ENCODE measurements at places on chromosomes 3 and 15.

GRCh38 chr3:27673701-27674100 is 48.4 kb downstream of the EOMES start:
- no peak for DNase-seq

- no peak for DNase-seq
Measured at GRCh38 chr15:98977441-98977840, 30.2 kb downstream of the PGPEP1L start.

DNA sequence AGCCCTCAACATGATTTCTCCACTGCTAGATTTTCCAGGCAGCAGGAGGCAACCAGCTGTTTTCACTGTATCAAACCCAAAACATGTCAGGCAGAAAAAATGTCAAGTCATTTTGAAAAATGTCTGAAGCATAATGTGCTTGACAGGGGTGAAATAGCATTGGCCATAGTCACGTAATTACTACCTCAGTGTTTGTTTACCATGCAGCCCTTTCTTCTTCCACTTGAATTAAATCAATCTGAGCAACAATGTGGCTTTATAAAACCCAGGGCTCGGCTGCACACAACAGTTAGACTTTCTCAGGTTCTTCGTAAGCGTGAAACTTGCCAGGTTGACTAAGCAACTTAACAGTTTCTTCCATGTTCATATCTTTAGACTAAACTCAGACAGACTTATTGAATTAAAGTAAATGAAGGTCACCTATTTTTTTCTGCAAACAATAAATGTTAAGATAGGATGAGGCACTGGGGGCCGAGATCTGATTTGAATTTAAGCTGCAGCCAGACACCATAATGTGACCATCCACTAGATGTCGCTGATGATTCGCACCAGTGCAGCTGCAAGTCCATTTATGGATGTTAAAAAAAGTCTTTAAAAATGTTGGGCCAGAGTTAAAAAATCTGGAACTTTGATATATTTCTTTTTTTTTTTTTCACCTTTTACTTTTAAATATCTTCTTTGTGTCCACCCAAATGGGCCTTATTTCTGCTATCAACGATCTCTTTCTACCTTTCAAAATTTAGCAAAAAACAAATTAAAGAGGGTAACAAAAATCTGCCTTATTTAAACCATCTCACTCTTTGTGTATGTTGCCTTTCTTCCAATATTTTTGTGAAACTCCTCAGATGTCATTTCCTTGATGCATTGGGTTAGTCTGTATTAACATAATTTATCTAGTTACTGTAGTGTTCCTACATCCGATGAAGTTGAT is 305.9 kb downstream of the CACNA2D3 start:
- DNase-seq, result peak; percentile 63

DNA sequence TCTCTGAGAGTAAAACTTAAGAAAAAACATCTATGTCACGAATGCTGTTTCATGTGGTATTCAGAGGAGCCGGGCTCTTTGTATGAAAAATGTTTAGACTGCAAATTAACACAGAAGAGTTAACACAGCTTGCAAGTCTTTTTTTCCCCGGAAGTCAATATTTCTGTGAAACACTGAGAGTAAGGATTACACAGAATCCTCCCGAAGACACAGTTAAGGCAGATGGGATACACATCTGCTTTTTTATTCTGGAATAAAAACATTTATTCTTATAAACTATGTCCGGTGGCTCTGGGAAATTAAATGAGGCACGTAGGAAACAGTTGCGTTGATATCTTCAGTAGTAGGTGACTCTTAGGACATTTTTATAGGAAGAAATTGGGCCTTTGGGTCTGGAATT is 180.6 kb downstream of the PTPRG start:
- DNase-seq, result no peak

- DNase-seq, result no peak
Measured at GRCh38 chr15:78666010-78666409, 25.0 kb upstream of the CHRNB4 start.

DNA sequence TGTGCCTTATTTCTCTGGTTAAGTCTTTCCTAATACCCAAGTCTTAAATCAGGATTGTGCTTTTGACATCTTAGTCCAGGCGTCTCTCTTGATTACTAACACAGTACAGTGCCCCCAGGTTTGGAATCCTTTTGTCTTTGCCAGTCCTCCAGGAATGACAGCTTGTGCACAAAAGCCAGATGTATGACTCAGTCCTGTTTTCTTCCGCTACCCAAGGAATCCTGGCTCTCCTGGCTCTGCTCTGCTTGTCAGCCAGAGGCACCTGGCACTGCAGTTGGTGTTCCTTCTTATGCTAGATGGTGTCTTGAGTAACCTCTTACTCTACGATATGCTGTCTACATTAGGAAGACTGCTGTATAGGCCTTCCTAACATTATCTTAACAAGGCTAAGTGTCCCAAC is 728.2 kb upstream of the NECTIN3 start:
- no peak for DNase-seq

GRCh38 chr15:100109486-100110035 is 232.2 kb downstream of the ADAMTS17 start:
- no peak for DNase-seq

DNA sequence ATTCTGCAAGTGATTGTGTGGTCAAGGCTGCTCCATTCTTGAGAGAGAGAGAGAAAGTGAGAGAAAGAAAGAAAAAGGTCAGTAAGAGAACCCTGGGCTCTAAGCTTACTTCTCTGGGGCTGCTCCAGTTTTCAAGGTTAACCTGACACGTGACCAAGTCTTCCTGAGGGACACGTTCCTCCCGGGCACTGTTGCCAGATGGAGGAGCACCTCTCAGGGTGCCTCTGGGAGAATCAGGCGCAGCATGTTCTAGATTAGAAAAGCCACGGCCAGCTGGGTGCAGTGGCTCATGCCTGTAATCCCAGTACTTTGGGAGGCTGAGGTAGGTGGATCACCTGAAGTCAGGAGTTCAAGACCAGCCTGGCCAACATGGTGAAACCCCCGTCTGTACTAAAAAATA is 60.8 kb downstream of the ITGA11 start:
- no peak for DNase-seq

DNA sequence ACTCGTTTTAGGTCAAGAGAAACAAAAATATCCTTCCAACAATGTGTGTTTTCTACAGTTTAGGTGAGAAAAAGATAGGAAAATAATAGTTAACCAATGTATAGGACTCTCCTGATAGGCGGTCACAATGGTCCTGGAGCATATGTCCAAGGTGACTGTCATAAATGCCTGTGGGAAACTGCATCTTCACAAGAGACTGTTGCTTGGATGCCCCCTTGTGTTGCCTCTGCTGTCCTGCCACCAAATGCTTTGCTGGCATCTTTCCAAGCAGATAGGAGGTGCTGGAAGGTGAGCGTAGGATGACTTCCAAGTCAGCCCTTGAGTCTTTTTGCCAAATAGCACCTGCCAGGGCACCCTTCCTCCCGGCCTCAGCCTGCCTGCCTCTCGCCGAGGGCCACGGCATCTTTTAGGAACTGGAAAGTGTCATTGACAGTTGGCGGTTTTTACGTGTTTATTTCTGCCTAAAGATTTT is 24.1 kb upstream of the SACM1L start:
- DNase-seq, result peak; percentile 71

GRCh38 chr3:18968120-18968519 is 180.2 kb upstream of the KCNH8 start:
- DNase-seq, result no peak

DNA sequence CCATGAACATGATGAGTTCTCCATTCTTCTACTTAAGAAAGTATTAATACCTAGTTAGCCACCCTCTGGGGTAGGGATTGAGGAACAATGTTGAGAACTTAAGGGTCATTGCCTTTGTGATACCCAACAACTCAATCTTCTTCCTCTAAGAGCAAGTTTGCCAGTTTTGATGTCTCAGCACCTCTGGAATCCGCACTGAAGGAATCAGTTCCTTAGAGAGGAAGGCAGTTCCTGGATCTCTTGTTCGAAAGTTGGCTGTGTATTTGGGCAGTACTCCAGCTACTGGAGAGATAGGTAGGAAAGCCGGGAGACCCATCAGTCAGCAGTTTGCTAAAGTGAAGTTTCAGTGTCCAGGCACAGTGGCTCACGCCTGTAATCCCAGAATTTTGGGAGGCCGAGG is 35.6 kb upstream of the MTHFS start:
- DNase-seq, result peak; percentile 82

- no peak for DNase-seq
Measured at GRCh38 chr15:77144492-77145070, 73.7 kb upstream of the TSPAN3 start.

GRCh38 chr15:89436560-89437311 is 59.6 kb downstream of the RHCG start:
- DNase-seq, result no peak

DNA sequence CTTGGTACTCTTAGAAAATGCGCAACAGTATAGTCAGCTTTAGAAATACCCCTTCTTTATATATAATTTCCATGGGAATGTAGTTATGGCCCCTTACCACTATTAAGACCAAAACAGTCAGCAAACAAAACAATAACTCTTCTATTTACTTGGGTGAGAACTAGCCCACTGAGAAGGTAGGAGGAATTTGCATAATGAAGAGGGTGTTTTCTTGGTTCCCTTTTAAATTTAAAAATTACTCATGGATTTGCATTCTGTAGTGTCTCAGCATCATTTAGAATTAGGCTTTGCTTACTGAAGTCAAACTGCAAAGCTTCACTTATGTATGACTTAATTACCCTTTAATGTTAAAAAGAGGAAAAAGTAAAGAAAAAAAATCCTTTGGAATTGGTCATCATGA is 350.8 kb downstream of the PTPRG start:
- DNase-seq, result no peak

- DNase-seq, result no peak
Measured at GRCh38 chr3:150867434-150867833, 37.8 kb downstream of the MINDY4B start.

DNA sequence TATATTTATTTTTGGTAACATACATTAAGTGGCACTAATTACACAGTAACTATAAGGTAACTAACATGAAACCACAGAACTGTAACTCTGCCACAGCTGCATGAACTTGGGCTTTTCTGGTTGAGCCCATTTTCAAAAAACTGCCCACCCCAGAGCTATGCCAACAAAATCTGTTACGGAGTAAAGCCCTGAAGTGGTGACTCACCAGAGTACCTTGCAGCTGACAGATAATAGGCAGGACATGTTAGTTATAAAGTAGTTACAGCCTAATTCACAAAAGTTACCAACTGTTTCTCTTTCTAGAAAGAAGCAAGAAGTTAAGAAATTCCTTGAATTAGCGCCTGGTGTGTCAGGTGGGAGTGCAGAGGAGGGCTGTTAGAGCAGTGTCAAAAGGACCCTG is 1.5 kb upstream of the GPX1 start:
- DNase-seq, result no peak

- no peak for DNase-seq
Measured at GRCh38 chr15:36175186-36175740, 404.2 kb upstream of the CDIN1 start.

- DNase-seq, result no peak
Measured at GRCh38 chr3:179373938-179374337, 26.4 kb downstream of the MFN1 start.

GRCh38 chr3:162525771-162526170 is 1029.2 kb downstream of the OTOL1 start:
- no peak for DNase-seq

GRCh38 chr3:71655061-71655460 is 70.1 kb downstream of the EIF4E3 start:
- no peak for DNase-seq

DNA sequence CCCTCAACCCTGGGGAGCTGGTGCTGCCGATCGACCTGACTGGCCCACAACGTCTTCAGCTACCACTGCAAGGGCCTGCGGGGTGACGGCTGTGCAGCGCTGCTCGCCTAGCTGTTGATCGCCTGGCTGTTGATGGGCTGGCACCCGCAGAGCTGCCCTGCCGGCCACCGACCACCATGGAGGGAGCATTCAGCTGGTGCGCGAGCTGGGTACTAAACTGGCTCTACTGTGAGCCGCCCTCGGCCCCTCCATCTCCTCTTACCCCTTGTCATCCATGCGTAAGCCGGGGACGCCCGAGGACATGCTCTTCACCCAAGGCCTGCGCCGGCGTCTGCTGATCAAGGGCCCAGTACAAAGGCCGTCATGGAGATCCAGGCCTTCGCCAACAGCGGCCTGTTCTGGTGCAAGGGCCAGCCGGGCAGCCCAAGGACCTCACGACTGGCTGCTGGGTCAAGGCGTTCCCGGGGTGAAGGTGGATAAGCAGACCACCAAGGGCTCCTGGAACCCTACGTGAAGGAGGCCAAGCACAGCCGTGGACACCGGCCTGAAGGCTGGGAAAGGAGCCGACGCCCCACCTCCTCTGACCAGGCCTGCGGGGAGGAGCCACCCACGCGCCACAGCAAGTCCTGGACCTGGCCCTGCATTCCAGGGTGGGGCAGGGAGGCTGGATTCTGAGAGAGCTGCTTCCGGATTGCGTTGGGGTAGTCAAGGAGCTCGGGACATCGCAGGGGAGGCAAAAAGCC is 46.9 kb downstream of the SFMBT1 start:
- DNase-seq, result no peak

- no peak for DNase-seq
Measured at GRCh38 chr3:139537795-139538621, 1.5 kb downstream of the RBP1 start.

DNA sequence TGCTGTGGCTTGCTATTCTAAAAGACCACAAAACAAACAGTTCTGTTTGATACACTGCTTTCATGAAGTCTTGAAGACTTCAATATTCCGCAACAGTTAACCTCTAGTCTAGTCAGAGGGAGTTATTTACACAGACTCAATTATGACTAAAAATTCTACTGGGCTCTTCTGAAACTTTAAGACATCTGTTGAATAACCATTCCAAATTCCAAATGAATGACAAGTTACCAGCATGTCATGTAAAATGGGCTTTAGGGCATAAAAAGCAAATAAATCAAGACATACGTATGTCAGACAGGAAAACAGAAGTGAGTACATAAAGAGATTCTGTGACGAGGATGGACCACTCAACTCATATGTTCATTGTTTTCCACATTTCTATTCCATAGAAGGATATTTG is 93.9 kb downstream of the PLOD2 start:
- DNase-seq, result no peak

DNA sequence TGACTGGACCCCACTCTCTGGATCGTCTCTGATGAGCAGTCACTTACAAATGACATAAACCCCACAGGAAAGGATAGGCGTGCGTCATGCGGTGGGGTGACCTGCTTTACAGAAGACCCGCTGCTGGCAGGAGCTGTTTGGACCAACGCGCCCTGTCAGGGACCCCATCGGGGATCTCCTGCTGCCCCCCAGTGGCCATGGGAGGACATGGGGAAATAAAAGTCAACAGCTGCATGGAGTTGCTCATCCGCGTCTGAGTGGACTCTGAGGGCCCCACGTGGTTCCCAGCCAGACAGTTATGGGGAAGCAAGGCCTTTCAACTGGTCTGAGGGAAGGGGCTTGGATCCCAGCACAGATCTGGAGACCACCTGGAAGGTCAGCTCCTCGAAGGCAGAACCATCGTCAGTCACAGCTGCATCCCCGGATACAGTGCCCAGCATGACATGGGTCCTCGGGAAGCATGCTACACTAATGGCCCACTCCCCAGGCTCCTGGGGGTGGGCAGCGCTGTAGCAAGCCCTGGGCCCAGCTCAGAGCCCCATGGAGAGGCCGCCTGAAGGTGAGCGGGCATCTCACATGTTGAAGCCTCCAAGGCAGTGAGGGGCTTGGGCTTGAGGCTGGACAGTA is 32.1 kb downstream of the PTH1R start:
- no peak for DNase-seq

Measured in LNCaP clone FGC (cell line).